ENCODE measurements at places on chromosomes 7 and 10. TPM values are rescaled to one million over a fixed set of nuclear protein-coding genes. Genes with fewer than 3 reads are reported as not detected.

The CLEC2L gene
- polyA plus RNA-seq: 1.1 TPM

The HOXA11 gene
- 2.7 TPM for polyA plus RNA-seq

The PPIA gene
- 647 TPM for polyA plus RNA-seq

The PDZD7 gene
- polyA plus RNA-seq: 1.3 TPM

The HOXA3 gene
- polyA plus RNA-seq: 11.2 TPM

The HOXA6 gene
- 5.6 TPM for polyA plus RNA-seq

The LEP gene
- polyA plus RNA-seq: 0.05 TPM

The FKBP6 gene
- 0.12 TPM for polyA plus RNA-seq

The GJD4 gene
- 4.2 TPM for polyA plus RNA-seq

The UCMA gene
- not detected for polyA plus RNA-seq

The CDC14C gene
- not detected for polyA plus RNA-seq

The SAMD8 gene
- polyA plus RNA-seq: 12.4 TPM

GRCh38 chr7:51198654-51199053 is 118.0 kb downstream of the COBL start:
- DNase-seq: no peak

GRCh38 chr10:12091421-12091820 is 22.7 kb downstream of the DHTKD1 start:
- no peak for DNase-seq

DNA sequence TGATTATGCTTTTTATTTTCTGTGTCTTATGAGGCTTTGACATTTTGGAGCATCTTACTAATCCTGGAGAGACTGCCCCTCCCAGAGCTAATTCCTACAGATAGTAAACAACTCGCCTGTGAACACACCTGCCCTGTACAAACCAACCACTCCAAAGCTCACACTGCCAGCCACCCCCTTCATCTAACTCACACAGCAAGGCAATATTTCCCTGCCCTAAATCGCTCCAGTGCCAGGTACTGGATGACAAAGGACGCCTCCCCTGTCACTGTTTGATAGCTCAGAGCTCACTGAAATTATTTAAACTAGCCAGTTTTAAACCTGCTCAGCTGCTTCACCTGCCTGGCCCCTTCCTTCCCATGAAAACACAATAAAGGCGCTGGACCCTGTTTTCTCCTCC is 535.1 kb upstream of the CELF2 start:
- DNase-seq: no peak

GRCh38 chr10:74738052-74738451 is 88.3 kb upstream of the KAT6B start:
- DNase-seq: no peak

DNA sequence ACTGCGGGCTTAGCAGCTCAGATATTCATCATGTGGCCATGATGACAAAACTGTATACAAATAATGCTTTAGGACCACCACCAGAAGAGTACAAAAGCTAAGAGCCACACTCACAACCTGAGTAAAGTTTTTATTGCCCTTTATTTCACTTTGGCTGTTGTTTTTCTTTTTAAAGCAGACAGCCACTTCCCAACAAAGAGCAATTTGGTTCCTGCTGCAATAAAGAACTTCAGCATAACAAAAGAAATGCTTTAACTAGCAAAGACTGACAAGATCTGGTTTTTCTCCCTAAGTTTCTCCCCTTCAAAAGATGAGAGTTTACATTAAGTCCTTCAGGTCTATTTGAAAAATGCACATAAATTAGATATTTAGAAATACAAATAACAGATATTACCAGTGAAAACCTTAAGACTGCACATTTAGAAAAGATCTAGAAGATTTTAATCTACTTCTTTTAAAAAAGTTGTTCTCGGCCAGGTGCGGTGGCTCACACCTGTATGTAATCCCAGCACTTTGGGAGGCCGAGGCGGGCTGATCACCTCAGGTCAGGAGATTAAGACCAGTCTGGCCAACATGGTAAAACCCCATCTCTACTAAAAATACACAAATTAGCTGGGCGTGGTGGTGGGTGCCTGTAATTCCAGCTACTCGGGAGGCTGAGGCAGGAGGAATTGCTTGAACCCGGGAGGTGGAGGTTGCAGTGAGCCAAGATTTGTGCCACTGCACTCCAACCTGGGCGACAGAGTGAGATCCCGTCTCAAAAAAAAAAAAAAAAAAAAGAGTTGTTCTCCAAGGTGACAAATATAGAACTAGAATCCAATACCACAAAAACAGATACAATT is 59.4 kb downstream of the WAPL start:
- no peak for DNase-seq

- DNase-seq: no peak
Observed at GRCh38 chr7:110418659-110419280, 672.2 kb upstream of the LRRN3 start.

GRCh38 chr7:29243910-29244655 is 49.5 kb downstream of the CHN2 start:
- no peak for DNase-seq

GRCh38 chr10:68290736-68291135 is 41.1 kb upstream of the HNRNPH3 start:
- no peak for DNase-seq

DNA sequence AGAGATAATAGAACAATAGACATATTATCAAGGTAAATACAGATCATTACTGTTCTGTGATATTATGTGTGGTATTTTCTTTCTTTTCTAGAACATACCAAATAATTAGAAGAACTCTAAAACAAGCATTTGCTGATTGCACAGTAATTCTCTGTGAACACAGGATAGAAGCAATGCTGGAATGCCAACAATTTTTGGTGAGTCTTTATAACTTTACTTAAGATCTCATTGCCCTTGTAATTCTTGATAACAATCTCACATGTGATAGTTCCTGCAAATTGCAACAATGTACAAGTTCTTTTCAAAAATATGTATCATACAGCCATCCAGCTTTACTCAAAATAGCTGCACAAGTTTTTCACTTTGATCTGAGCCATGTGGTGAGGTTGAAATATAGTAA is 185.5 kb downstream of the CFTR start:
- no peak for DNase-seq

DNA sequence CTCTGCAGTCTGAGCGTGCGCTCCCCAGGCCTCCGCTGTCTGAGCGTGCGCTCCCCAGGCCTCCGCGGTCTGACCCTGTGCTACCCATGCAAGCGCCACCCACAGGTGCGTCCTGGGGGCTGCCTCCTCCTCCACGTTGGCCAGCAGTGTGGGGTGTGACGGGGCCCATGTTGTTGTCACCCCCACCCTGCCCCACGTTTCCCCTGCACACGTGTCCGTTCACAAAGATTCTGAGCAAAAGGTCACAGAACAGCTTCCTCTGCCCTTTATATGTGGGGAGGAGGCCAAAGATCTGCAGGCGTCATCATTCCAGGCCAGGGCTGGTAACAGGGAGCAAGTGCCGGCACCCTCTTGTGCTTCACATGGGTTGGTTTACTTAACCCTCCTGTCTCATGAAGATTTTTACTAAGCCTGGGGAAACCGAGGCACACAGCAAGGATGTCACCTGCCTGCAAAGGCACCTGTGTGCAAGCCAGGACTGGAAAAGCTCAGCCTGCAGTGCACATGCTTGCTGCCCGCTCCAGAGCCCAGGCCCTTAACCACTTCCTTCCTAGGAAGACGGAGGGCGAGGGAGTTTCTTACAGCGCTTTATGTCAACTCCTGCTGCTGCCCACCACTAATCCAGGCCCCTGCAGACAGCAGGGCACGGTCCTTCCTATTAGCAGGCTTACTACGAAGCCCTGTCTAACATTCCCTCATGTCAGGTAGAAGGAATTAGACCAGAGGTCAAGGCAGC is 4.8 kb downstream of the GPR146 start:
- no peak for DNase-seq

- no peak for DNase-seq
Observed at GRCh38 chr7:134836447-134836846, 57.0 kb downstream of the CALD1 start.

- DNase-seq: no peak
Observed at GRCh38 chr7:1401011-1401410, 58.3 kb downstream of the MICALL2 start.

DNA sequence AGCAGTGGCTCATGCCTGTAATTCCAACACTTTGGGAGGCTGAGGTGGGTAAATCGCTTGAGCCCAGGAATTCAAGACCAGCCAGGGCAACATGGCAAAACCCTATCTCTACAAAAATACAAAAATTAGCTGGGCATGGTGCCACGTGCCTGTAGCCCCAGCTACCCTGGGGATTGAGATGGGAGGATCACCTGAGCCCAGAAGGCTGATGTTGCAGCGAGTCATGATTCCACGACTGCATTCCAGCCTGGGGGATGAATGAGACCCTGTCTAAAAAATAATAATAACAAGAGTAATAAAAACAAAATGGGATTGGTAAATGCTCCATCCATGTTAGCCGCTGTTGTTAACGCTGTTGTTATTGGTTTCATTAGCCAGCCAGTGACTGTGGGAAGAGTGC is 1.3 kb upstream of the HKDC1 start:
- no peak for DNase-seq

- no peak for DNase-seq
Observed at GRCh38 chr7:136229790-136230189, 252.6 kb upstream of the MTPN start.

GRCh38 chr10:97037365-97038361 is 148.1 kb downstream of the SLIT1 start:
- DNase-seq: peak; percentile 79

DNA sequence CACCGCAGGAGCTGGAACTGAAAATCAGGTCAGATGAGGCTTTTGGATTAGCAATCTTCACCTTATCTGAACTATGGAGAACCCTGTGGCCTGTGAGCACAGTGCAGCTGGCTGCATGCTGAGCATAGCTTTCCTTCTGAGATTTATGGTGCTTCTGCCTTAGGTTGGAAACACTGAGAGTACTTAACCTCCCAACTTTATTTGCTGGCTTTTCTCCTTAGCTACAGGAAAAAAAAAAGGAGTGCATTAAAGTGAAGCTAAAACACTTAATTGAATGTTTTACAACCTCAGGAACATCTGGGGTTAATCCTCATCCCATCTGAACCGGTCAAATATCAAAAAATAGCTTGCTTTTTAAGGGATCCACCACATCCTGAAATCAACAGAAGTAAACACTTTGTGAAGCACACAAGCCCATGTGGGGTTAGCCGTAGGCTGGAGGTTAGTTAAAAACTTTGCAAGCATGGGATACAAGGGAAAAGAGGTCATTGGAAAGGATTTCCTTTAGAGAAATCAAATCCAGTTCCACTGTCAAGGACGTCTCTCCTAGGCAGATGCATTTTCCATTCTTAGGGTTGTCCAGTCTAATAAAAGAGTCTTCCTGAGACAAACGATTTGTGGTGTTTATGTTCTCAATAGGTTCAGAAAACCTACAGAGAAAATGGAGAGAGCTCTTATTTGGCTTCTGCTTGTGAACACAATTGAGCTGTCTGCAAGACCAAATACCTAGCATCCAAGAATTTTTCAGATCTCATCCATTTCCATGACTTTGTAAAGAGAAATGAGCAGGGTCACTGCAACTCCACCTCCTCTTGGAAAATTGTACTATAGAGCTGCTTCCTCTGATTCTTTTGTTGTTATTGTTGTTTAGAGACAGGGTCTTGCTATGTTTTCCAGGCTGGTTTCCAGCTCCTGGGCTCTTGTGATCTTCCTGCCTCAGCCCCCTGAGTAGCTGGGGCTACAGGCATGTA is 470.4 kb upstream of the IGFBP3 start:
- peak; percentile 71 for DNase-seq

DNA sequence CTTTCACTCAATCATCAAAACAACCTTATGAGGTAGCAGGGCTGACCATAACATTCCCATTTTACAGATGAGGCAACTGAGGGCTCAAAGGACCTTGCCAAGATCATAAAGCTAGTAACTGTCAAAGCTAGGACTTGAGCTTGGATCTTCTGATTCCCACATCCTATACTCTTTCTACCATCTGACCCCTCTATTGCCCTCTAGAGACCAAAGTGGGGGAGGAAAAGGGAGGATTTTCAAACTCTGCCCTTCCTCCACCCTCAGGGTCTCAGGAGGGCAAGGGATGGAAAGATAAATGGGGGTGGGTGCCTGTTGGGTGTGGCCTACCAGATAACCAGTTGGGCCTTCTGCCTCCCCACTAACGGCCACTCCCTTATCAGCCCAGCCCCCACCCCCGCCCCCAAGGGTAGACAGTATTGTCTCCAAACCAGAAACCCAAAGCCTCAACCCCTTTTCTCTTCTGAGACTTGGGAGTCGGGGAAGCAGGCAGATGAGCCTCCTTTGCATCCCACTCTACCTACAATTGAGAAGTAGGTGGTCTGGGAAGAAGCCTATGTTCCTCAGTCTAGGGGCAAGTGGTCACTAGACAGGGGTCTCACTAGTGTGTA is 7.9 kb downstream of the LDB1 start:
- no peak for DNase-seq

DNA sequence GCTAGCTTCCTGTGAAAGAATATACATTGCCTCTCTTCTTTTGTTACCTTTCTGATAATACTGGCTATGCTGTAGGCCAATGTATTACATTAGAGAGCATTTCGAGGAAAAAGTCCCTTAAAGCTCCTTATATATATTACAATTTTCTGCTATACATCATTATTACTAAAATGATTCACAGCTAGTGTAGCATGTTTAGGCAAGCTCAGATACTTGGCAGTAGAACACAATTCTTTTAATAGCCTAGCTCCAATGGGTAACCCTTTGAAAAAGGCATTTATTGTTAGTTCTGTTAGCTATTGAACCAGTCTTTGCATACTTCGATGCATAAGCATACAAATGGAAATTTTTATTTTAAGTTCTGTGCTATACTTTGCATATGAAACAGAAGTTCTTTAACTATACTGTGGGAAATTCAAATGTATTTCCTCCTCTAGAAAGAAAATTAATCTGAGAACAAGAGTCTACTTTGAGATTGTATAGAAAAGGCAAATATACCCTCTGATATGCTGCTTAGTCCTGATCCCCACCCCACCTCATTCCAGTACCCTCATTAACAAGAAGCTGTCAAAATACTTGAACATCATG is 55.6 kb upstream of the SKAP2 start:
- DNase-seq: no peak

- no peak for DNase-seq
Observed at GRCh38 chr7:82818171-82818570, 344.5 kb downstream of the PCLO start.

DNA sequence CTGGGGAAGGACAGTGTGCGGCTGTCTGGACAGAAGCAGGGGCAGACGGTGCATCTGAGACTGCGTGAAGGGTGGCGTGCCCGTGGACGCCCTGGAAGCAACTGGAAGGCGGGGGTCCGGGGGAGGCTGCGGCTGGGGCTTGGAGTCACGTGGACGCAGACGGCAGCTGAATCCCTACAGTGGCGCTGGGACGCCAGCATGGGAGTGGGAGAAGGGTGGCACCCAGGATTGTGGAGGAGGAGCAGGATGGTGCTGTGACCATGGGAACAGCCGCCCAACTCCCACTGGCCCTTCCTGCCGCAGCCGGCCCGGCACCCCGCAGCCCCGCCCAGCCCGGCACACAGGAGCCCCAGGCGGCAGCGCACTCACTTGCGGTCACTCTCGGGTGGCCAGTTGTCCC is 9.7 kb downstream of the INTS1 start:
- DNase-seq: no peak
